ENCODE measurements at places on chromosomes 4 and X.

- no peak for DNase-seq
These were observed 38.3 kb downstream of the AFAP1 start for GRCh38 chr4:7901311-7901885.

DNA sequence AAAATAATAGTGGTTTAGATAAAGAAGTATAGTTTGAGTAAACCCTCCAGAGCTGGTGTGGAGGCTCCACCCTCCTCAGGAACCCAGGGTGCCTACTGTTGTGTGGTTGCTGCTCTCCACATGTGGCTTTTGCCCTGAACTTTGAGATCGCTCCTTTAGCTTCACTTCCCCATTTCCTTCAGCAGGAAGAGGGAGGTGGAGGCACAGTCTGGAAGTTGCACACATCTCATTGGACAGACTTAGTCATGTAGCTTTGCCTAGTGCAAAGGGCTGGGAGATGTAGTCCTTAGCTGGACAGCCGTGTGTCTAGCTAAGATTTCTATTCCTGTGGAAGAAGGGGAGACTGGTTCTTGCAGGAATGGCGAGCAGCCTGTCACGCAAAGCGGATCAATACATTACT is 37.9 kb downstream of the RGS12 start:
- no peak for DNase-seq

- no peak for DNase-seq
These were observed at the start of gene OPHN1 for GRCh38 chrX:68433155-68433980. TSS of gene OPHN1 (minus strand) at chrX:68433495. CDS start at chrX:68433020, 475 bp downstream.

GRCh38 chr4:52687696-52688095 is 28.6 kb upstream of the USP46 start:
- DNase-seq: no peak

DNA sequence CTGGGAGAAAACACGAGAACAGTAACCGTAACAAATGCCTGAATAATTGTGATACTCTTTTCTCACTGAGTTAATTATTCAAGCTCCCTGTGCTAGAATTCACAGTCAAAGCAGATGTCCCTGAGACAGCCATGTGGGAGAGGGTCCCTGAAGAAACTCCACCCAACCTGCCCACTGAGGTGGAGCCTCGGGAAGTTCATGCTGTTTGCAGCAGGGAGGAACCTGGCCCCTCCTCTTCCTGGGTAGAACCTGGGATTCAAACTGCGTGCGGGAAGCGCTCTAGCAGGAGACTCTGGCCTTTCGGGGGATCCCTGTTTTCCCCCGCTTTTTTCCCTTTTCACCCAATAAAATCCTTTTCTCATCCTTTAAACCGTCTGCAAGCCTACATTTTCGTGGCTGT is 20.2 kb upstream of the RHOH start:
- DNase-seq: no peak

- no peak for DNase-seq
These were observed 263.0 kb upstream of the RPS6KA3 start for GRCh38 chrX:20529711-20530110.

GRCh38 chrX:155179346-155179997 is 36.8 kb upstream of the VBP1 start:
- no peak for DNase-seq

DNA sequence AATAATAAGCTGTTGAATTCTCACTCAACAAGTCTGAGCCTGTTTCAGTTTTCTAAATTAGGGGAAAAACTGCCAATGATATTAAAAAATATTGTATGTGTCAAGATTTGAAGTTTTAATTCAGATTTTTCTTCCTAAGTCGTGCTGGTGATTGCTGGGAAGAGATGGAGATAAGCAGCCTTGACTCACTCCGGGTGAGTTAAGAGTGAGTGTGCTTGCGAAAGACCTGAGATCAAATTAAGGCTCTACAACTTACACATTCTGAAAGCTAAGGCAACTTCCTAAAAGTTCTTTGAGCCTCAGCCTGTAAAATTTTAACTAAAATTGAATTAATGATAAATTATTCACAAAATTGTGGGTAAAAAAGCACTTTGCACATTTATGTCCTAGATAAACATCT is 1441.2 kb downstream of the PCDH7 start:
- no peak for DNase-seq

DNA sequence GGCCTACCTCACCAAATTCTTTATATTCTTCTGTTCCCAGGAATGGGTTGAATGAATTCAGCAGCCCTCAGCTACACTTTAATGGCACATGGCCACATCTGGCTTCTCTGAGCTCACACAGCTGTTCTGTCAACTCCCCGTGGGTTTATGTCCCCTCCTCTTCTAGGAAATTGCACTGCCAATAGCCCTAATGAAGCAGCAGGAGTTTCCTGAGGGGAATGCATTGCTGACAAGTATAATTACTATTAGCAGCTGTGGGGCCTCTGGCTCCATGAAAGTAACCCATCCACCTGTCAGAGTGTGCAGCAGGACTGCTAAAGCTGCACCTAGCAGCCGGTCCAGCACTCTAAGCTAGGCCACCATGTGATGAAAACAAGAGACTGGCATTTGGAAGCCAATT is 50.3 kb downstream of the FTHL17 start:
- no peak for DNase-seq

DNA sequence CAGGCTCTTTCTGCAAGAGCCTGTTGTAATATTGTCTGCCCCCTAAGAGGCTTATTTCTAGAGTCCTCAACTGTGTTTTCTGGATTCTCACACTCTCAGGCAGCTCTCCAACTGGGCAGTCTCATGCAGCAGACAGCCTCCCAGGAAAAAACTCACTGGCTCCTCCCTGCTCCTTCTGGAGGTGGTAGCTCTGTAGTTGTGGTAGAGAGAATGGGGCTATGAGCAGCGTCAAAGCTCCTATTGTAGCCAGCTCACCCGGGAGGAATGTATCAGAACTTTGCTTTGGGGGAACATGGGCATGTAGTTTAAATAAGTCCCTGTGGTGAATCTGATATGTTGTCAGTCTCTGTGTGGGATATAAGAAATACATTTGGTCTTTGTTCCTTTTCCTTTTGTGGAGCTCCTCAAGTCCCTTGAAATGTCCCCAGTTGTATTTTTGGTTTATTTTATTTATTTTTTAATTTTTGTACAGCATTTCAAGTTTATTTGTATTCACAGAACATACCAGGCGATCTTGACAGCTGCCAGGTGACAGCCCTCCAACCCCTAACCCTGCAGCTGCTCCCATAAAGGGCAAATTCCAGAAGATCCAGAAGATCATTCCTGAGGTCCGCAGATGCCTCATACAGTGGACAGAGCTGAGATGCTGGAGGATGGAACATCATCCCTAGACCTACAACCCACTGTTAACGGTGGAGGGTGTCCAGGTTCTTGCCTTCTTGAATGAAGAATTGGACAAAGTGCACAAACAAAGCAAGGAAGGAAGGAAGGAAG is 45.7 kb downstream of the TRIM61 start:
- DNase-seq: no peak

GRCh38 chrX:56068274-56068758 is 163.8 kb upstream of the KLF8 start:
- DNase-seq: no peak

- no peak for DNase-seq
These were observed 3.0 kb upstream of the HTRA3 start for GRCh38 chr4:8266508-8266907.

GRCh38 chr4:99847362-99847976 is 30.8 kb downstream of the DAPP1 start:
- DNase-seq: no peak

GRCh38 chrX:38831949-38832348 is 30.7 kb downstream of the MID1IP1 start:
- DNase-seq: no peak

DNA sequence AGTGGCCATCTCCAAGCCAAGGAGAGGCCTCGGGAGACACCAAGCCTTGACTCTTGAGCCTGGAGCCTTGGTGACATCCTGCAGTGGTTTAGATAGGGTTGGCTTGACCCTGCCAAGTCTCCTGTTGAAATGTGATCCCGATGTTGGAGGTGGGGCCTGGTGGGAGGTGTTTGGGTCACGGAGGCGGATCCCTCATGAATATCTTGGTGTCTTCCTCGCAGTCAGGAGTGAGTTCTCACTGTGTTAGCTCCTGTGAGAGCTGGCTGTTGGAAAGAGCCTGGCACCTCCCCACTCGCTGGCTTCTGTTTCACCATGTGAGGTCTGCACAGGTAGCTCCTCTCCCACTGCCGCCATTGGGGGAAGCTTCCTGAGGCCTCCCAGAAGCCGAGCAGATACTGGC is 38.8 kb downstream of the ADRA2C start:
- DNase-seq: no peak

DNA sequence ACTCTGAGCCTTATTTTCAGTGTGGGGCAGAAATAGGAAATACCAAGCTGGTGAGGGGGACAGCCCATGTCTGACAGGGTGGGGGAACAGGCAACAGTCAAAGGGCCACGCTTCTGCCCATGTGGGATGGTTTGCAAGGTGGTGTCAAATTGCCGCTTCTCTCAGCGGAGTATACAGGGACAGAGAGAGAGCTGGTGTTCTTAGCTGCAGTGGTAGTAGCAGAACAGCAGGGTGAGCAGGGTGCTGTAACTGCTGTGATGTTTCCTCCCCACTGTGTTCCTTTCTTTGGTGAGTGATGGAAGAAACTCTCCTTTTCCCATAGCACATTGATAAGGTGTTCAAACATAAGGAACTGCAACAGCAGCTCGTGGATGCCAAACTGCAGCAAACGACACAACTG is 37.9 kb downstream of the RBBP7 start:
- DNase-seq: no peak

DNA sequence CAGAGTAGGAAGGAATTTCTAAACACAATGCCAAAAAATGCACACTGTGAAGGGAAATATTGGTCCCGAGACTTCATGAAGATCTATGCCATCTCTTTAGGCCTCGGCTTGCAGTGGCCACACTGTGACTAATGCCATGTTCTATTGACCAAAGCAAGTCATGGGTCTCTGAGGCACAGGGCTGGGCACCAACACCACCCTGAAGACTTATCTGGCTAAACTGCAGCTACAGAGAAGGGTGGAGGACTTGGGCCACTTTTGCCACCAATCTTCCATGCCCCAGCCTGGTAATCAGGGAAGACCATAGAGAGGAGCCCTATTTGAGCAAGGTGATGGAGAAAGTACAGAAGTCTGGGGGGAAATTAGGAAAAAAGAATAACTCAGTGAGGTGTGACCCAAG is 42.1 kb downstream of the HMX1 start:
- no peak for DNase-seq

GRCh38 chr4:98518559-98519267 is 139.7 kb downstream of the TSPAN5 start:
- peak; percentile 66 for DNase-seq

- DNase-seq: no peak
These were observed 20.4 kb downstream of the PRPS2 start for GRCh38 chrX:12811658-12812057.

GRCh38 chrX:153726286-153727122 is 1.8 kb downstream of the ABCD1 start:
- peak; percentile 72 for DNase-seq

GRCh38 chr4:51842554-51843308 is at the start of gene DCUN1D4:
TSS of gene DCUN1D4 (plus strand) at chr4:51843153. CDS start at chr4:51843243, 90 bp downstream.
- peak; percentile 98 for DNase-seq

DNA sequence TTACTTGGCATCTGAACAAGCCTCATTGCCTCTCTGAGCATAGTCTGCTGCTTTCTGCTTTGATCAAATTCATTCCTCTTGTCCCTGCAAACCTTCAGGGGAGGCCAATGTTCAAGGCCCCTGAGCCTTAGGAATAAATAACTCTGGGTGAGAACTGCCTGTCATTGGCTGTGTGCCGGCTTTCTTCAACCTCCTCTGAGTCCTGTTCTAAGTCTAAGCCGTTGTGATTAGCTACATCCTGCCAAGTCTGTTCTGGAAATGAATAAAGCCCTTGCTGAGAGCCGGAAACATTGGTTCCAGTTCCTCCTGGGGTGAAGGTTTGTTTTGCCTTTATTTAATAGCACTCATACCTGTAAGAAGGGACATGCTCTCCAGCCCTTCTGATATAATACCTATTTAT is 13.8 kb downstream of the RNF4 start:
- peak; percentile 77 for DNase-seq

GRCh38 chr4:65665771-65666523 is 4.3 kb downstream of the EPHA5 start:
- no peak for DNase-seq

- DNase-seq: no peak
These were observed 928.1 kb downstream of the FAT4 start for GRCh38 chr4:126242679-126243390.

GRCh38 chr4:41887821-41888686 is 47.2 kb upstream of the TMEM33 start:
- DNase-seq: peak; percentile 20

DNA sequence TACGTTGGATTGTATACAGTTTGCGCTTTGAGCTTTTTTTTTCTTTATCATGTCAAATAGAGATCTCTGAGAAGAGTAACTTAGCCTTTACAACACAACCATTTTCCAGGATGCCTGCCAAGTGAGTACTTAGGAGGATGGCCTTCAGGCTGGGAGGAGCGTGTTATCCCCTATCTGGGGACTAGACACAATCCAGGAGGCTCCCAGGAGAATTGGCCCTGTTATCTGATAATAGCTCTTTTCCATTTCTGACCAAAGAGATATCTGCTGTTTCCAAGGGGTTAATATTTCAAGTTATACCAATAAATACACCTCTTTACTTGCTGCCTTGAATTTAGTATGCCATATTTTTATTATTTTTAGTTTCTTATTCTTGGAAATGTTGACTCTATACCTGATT is 169.5 kb upstream of the SMARCAD1 start:
- no peak for DNase-seq

- DNase-seq: no peak
These were observed 18.9 kb downstream of the TSPAN5 start for GRCh38 chr4:98639523-98639922.

DNA sequence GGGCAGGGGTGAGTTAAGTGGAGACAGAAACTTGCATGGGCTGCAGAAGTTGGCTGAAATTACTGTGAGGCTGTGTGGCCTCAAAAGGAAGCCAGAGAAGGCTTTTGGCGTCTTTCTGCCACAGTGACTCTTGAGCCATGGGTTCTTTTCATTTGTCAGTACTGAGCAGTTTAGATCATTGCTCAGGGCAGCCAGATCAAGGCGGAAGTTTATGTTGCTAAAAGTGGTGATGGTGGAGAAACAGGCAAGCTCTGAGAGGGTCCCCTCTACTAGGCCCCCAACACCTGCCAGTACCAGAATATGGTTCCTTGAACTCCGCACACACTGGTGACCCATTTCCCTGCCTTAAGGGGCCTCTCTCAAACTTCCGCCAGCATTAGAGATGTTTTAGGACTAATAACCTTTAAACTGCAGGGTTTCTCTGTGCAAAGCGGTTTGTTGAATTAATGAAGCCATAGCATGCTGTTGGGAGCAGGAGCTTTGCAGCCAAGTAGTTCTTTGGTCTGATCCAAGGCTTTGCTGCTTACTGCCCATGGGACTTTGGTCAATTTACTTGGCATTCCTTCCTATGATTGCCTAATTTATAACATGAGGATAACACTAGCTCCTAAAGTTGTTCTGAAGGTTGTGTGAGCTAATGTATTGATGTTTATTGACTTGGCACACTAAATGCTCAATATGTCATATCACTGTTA is 34.5 kb downstream of the RNF175 start:
- DNase-seq: no peak

GRCh38 chrX:108331126-108331909 is 106.9 kb downstream of the COL4A6 start:
- no peak for DNase-seq

- no peak for DNase-seq
These were observed 21.0 kb upstream of the PCYT1B start for GRCh38 chrX:24668111-24668510.

- DNase-seq: no peak
These were observed 12.6 kb upstream of the NR3C2 start for GRCh38 chr4:148454835-148455234.

All from T-helper 2 cell (primary cell).